ENCODE measurements at places on chromosomes 5 and 9.

- DNase-seq, result no peak
These were observed 221.6 kb downstream of the NFIB start for GRCh38 chr9:14092344-14092743.

DNA sequence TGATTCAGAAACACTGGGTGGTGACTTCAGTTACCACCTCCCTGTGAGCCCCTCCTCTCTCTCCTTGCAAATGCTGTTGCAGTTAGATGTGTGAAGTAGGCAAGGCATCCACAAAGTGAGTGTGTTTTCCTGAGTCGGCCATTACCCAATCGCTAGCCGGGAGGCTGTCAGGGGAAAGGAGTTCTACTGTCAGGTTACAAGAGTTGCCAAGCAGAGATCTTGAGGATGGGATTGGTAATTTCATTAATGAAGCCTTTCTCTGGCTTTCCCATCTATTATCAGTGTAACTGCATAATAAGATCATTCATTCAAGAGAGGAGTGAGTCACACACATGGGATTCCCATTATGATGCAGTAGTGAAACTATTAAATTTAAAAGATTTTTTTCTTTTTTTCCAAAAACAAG is 106.9 kb downstream of the GLDC start:
- peak; percentile 57 for DNase-seq

DNA sequence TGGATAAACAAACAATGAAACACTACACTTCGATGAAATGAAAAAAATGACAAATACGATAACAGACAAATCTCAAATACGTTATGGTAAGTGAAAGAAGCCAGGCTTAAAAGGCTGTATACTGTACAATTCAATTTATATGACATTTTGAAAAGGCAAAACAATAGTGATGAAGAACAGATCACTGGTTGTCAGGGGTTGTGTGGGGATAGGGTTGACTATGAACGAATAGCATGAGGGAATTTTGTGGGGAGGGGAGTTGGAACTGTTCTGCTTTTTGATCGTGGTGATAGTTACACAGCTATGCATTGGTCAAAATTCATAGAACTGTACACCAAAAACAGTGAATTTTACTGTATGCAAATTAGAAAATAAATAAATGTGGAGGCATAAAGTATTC is 7.8 kb upstream of the FER start:
- no peak for DNase-seq

GRCh38 chr5:33324667-33325307 is 116.0 kb upstream of the TARS1 start:
- no peak for DNase-seq

GRCh38 chr5:149349382-149349781 is 4.1 kb downstream of the GRPEL2 start:
- no peak for DNase-seq

DNA sequence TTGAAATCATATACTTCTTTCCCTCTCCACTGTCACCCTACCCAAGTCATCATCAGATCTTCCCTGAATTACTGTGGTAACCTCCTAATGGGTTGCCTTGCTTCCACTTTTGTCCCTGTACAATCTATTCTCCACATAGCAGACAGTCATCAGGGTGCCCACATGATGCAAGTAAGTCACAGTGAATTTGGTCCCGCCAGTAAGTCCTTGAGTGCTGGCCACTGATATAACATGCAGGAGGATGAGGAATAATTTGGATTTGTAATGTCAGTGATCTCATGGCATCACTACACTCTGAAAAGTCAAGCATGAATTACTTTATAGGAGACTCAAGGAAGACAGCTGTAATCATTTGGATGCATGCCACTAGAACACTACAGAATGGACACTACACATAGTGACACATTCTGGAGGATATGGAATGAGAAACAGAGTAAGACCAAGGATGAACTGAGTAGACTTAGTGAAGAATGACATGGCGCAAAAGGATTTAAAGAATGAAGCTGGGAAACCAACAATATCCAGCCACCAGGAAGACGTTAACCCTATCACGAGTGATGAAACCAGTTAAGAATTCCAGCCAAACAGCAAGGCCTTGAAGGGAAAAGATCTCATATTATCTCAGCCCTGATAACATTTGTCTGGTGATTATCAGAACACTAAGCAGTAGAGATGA is 28.6 kb downstream of the MARCHF3 start:
- DNase-seq, result no peak

GRCh38 chr9:109604131-109604530 is 106.0 kb upstream of the PTPN3 start:
- no peak for DNase-seq

DNA sequence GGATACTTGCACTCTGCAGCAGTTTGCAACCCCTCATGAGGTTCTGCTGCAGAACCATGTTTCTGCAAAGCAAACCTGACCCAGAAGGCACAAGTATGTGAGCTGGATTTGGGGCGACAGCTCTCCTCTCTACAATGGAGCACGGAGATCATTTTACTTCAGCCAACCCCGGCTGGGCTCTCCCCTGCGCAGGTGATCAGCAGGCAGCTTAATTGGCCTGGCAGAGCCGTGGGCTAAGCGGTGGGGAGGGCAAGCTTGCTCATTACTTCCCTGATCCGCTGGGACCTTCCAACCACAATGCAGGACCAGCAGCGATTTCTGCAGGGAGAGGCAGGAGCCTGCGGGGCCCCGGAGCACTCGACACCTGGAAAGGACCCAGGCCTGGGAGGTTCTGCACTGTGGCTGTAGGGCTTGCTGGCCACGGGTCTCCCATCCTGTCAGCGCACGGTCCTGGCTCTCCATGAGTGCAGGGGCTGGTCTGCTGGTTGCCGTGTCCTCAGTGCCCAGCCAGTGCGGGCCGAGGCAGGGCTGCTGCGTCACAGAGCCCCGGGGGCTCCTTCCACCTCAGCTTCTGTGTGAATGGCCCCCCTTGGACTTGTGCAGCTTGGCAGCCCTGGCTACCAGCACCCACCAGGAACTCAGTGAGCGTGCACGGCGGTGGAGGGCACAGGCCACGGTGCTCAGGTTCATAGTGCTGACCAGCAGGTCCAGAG is 51.8 kb upstream of the RAPGEF1 start:
- DNase-seq, result no peak

GRCh38 chr5:8686707-8687106 is 817.8 kb downstream of the MTRR start:
- no peak for DNase-seq

- DNase-seq, result no peak
These were observed 74.4 kb upstream of the RUSC2 start for GRCh38 chr9:35415402-35416097.

GRCh38 chr5:30596495-30597064 is 596.9 kb upstream of the CDH6 start:
- no peak for DNase-seq

DNA sequence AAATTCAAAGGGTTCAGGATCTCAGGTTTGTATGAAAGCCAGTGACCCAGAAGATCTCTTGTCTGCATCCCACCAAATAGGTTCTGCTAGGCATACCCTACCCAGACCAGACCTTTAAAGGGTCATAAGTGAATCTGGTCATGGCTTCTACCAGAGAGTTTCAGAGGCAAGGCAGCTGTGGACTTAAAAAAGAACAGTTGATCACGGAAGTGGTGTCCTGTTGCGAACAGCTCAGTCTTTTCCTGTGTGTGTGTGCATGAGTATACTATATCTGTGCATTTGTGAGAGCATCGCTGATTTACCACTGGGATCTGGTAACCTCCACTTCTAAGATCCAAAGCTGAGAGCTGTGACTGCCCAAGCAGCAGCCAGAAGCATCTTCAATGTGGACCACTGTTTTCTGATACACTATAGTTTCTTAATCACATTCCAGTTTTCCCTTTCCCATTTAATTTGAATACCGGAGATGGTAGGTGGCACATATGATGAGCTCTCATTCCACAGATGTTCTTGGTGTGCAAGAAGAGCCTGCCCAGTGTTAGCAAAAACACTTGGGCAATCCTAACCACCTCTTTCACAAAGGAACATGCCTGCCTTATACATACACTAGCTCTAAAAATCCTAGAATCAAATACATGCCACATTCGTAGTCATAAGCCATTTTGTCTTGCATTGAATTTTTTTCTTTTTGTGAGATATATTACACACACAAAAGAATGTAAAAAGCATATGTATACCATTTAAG is 36.2 kb upstream of the OR2S2 start:
- DNase-seq, result no peak

GRCh38 chr5:112692472-112692871 is 45.2 kb upstream of the APC start:
- no peak for DNase-seq

DNA sequence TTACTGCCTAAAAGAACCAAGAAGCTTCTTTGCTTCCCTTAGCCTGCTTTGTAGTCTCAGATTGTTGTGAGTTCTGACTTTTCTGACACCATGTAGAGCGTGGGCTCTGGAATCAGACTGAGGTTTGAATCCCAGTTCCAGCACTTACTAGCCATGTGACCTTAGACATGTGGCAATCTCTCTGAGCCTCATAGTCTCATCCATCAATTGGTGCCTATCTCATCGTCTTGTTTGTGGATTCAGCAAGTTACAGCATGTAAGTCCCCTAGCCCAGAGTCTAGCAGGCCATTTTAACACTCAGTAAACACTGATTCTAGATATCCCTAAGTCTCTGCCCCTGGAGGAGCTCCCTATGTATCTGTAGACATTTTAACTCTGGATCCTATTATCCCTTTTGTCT is 94.7 kb downstream of the ANGPTL2 start:
- DNase-seq, result peak; percentile 18

GRCh38 chr5:165260426-165260825 is 1755.0 kb downstream of the MAT2B start:
- DNase-seq, result no peak

DNA sequence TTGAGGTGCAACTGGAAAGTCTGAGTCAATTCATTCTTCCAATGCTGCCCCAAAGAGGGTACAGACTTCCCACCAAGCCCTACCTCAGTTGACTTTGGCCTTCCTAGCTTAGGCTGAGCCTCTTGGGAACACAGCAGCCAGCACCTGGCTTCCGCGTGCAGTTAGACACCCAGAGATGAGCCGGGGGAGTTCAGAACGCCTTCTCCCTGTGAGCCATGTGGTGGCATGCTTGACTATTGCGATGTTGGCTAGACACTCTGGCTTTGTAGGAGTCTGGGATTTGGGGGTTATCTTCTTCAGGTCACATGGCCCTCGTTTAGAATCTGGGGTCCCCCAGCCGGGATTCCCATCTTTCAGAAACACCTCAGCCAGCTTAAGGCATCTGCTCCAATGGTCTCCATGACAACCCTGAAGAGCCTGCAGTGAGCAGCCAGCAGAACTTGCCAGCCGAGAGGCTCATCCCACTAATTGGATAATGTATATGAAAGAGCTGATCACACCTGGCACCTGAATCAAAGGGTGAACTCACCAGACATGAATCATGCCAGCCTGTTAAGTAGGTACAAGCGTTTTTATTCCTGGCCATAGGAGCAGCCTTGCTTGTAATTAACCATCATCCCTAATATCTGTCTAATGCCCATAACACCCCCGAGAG is 167.5 kb downstream of the SYK start:
- no peak for DNase-seq

GRCh38 chr9:17476401-17476800 is 102.5 kb upstream of the SH3GL2 start:
- no peak for DNase-seq

DNA sequence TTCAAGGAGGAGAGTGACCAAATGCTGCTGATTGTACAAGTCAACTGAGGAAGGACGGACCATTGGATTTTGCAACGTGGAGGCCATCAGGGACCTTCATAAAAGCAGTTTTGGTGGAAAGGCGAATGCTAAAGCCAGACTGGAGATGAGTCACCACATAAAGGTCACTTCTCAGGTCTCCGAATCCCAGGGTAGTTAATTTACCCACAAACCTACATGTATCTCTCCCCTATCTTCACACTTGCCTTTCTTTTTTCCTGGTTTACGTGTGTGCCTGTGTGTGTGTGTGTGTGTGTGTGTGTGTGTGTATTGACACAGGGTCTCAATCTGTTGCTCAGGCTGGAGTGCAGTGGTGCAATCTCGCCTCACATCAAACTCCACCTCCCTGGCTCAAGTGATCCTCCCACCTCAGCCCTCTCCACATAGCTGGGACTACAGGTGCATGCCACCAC is 4.6 kb upstream of the CTNNA1 start:
- no peak for DNase-seq

- DNase-seq, result no peak
These were observed 130.7 kb downstream of the SEC61B start for GRCh38 chr9:99352826-99353225.

DNA sequence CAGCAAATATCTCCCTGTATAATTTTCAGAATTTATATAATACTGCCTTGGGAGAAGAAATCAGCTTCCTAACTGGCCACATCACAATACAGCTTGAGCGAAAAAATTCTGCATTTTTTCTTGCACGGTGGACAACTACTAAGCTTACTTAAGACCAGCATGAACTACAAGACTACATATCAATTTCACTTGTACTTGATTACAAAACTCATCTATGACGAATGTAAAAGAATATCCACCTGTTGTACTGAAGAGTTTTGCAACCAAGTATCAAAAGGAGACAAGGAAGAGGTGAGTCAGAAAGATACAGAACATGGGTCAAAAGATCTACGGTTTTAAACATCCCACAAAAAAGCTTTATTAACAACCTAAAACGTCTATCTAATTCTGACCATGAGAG is 279.4 kb downstream of the BNC2 start:
- no peak for DNase-seq

GRCh38 chr5:16119790-16120189 is 59.8 kb downstream of the MARCHF11 start:
- DNase-seq, result no peak

DNA sequence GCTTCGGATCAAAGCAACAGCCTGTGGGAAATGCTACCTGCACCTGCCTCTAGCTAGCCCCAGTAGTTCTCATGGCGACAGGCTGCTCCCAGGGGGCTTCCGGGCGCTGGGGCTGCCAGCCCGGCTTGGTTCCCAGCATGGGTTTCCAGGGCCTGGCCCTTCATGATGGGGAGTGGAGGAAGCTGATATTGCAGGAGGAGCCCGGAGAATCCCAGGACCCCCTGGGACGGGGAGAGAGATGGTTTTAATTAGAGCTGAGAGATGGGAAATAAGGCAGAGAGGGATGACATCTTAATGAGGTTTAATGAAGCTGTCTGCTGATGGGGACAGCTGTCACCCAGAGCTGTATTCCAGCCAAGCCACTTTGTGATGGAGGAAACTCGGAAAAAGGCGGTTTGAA is 78.6 kb downstream of the CFAP77 start:
- DNase-seq, result no peak

DNA sequence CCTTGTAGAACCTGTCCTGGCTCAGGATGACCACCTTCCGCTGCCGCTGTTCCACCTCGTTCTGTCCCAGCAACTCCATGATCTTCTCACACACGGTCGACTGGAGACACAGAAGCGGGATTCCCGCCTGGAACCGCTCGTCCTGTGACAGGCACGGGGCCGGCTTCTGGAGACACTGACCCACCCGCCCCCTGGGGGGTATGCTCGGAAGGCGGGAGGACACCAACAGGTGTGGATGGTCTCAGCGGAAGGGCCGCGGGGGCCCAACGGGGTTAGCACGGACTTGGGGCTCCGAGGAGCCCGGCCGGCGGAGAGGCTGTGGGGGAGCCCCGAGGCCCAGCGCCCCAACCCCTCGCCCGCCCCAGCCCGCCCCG is 530 bp downstream of the UCK1 start:
- DNase-seq, result no peak

GRCh38 chr5:43123887-43124286 is 3.2 kb downstream of the ZNF131 start:
- DNase-seq, result no peak

GRCh38 chr9:83986765-83987401 is 6.3 kb downstream of the RMI1 start:
- DNase-seq, result no peak

Measured in epithelial cell of prostate (primary cell).